ENCODE measurements at places on chromosomes 5 and 9.

DNA sequence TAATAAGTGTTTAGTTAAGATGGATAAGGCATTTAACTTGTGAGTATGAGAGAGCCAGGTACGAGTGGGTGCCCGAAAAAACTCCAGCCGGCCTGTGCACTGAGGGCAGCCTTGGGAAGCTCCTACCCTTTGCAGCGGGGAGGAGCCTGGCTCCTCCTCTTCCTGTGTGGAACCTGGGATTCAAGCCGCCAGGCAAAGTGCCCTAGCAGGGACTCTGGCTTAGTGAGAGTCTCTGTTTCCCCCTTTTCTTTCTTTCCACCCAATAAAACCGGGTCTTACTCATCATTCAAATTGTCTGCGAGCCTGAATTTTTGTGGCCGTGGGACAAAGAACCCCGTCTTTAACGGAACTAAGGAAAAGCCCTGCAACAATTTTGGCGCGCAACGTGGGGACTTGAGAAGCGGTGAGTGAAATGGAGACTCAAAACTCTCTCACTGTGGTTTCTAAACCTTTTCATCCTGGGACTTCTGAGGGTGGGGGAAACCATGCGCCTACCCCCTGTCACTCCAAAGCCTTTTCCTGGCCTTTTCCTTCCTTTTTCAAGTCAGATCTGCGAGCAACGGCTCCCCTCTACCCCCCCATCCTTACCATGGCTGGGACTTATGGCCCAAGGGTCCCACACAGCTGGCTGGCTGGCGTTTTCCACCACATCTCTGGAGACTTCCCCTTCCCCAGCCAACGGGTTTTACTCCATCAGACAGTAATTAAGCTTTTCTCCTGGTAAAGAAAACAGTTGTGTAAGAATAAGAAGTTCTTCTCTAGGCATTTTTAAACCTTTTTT is 535.7 kb upstream of the ACO1 start:
- DNase-seq = peak; percentile 17

- DNase-seq = no peak
Measured at GRCh38 chr9:4308482-4308881, 8.6 kb upstream of the GLIS3 start.

DNA sequence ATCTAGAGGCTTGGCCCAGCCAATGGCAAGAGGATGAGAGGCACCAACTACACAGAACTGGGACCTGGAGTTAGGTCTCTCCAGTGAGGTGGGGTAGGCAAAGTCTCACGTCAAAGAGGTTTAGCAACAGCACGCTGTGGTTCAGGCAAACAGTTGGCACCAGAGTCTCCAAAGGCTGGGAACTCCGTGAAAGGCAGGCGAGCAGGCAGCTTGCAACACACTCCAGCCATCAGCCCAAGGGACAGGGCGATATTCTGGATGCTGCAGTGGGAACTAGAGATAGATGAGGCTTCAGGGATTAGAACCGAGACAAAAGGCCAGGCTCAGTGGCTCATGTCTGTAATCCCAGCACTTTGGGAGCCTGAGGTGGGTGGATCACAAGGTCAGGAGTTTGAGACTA is 129.1 kb downstream of the PDZD2 start:
- no peak for DNase-seq

- DNase-seq = no peak
Measured at GRCh38 chr5:71939452-71940230, 167.6 kb upstream of the MAP1B start.

DNA sequence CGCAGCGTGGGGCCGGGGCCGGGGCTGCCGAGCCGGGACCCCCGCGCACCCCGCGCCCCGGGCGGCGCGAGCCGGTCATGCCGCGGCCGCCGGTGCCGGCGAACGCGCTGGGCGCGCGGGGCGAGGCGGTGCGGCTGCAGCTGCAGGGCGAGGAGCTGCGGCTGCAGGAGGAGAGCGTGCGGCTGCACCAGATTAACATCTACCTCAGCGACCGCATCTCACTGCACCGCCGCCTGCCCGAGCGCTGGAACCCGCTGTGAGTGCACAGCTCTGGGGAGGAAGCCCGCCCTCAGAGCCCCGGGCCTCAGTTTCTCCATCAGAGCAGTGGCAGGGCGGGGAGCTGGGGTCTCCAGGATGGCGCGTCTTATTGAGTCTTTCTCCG is 335 bp downstream of the GALNT12 start:
- no peak for DNase-seq

DNA sequence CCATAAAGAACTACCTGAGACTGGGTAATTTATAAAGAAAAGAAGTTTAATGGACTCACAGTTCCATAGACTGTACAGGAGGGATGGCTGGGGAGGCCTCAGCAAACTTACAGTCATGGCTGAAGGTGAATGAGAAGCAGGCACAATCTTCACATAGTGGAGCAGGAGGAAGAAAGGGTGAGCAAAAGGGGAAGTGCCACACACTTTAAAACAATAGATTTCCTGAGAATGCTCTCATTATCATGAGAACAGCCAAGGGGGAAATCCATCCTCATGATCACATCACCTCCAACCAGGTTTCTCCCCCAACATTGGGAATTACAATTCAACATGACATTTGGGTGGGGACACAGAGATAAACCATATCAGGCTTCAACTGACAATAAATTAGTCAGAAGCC is 664.9 kb downstream of the TAF11L14 start:
- no peak for DNase-seq
